ENCODE measurements at places on chromosomes 12 and 14.

GRCh38 chr14:67850066-67850830 lies 30.7 kb downstream of the RAD51B start:
- DNase-seq, result no peak

DNA sequence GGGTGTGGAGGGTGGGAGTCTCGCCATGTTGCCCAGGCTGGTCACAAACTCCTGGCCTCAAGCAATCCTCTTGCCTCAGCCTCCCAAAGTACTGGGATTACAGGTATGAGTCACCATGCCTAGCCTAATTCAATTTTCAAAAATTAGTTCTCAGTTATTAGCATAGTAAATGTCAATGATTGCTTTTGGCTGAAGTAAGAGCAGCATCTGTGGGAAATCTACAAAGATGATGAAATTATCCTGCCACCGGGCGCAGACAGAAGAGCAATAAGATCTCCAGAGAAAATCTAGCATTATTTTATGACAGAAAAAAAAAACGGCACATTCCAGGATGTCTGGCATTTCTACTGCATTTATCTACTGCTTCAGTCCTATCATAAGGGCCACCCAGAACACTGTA lies 97.9 kb upstream of the DAAM1 start:
- DNase-seq, result no peak

DNA sequence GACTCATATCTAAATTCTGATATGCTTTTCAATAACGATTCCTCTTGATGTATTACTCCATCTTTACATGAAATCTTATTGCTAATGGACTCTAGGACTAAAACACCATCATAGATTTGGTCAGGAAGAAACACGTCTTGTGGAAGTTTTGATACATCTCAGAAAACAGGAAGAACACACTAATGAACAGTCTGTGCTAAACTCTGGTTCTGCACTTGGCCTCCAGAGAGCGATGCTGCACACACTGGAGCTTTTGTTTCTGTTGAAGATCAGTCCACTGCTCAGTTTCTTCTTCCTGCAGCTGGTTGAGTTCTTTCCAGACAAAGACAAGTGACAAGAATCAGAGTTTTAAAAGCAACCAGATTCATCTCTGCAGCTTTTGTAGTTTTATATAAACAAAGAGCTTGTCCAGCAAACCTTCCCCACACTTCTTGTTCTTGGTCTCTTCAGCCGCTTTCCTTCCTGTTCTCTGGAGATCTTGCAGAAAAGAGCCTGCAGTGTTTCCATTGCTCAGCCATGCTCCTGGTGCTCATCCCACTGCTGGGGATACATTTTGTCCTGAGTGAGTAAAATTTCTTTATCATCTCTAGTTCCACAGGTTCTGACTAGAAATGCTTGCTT lies 229.1 kb upstream of the OR4E1 start:
- no peak for DNase-seq

DNA sequence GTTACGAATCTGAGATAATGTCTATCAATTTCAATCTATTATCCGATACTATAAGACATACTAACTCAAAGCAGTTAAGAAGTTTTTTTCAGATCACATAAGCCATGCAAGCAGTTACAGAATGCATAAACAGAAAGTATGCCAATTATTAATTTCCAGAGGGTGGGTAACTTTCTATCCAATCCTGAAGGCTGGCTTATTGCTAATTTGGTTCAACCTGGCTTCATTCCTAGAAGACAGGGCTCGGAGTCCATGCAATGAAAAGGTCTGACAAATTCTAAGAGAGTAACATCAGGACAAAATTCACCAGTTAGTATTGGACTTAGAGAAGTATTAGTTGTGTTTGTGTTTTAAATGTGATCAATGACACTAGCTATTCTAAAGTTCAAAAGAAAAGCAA lies 15.0 kb downstream of the FERMT2 start:
- no peak for DNase-seq

GRCh38 chr14:87229131-87229530 lies 763.9 kb downstream of the GALC start:
- no peak for DNase-seq

GRCh38 chr12:78156751-78157150 lies 326.1 kb downstream of the NAV3 start:
- DNase-seq, result no peak

DNA sequence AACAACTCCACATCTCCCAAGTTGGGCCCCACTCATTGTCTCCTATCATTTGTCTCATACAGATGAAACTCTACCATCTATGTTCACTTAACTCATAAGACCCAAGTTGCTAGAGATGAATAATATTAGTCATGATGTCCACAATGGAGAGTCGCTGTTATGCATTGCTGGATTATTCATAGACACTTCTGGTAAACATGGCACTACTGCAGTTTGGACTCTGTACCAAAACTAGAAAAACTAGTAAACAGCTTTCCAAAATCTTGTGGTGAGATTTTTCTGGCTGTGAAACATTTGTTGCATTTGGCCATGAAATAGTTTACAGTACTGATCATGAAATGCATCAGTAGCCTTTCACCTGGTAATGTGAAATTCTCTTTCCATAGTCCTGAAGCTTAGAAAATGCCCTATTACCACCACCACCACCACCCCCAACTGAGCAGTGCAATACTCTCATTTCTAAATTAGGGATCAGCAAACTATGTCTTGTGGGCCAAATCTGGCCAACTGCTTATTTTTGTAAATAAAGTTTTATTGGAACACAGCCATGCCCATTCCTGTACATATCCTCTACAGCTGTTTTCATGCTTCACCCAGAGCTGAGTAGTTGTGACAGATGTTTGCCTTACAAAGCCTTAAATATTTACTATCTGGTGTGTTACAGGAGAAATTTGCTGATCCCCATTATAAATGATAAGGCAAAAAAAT lies 236.5 kb downstream of the DPF3 start:
- no peak for DNase-seq

GRCh38 chr12:82383930-82384552 lies 25.7 kb downstream of the METTL25 start:
- no peak for DNase-seq

GRCh38 chr14:92473261-92473968 lies 40.2 kb upstream of the RIN3 start:
- DNase-seq, result no peak

- DNase-seq, result no peak
These were observed 159.5 kb downstream of the BRMS1L start for GRCh38 chr14:35985474-35986218.

GRCh38 chr14:35287431-35288013 lies 4.7 kb upstream of the PSMA6 start:
- no peak for DNase-seq

- no peak for DNase-seq
These were observed 140.9 kb downstream of the TBX5 start for GRCh38 chr12:114265036-114265435.

GRCh38 chr14:66238969-66239368 lies 247.2 kb upstream of the CCDC196 start:
- no peak for DNase-seq

- DNase-seq, result peak; percentile 73
These were observed 1.3 kb downstream of the ESYT1 start for GRCh38 chr12:56129206-56129941.

DNA sequence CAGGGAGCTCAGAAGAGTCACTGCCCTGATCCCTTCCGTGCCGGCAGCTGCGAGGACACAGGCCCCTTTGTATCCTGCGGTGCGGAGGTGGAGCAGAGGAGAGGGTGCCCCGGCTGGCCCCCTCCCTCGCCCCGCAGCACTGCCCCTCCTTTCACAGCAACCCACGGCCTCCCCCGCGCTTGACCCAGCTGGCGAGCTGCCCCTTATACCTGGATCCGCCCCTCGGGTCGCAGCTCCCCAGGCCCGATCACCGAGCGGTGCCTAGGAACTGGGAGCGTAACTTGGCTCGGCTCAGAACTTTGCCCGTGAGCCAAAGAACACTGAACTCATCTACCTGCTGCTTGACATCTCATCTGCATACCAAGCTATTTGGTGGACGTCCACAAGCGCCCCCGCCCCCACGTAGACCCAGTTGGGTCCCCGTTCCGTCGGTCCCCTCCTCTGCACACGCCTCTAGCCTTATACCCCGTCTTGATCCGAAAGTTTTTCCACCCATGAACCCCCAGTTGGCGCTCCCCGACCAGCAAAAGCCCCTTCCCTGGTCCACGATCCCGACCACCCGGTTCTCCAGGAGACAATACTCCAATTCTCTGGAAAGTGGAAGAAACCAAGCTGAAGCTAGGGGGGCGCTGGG lies 697 bp upstream of the DNAJC14 start:
- no peak for DNase-seq

All from left hindlimb (tissue), 1 donor.